Bronchial epithelial cell (primary cell): ENCODE measurements at places on chromosomes 16 and 17. TPM values are rescaled to one million over a fixed set of nuclear protein-coding genes. Genes with fewer than 3 reads are reported as not detected.
A peak's percentile ranks its signal among the peaks of the same experiment; 100 is the strongest.

DNA sequence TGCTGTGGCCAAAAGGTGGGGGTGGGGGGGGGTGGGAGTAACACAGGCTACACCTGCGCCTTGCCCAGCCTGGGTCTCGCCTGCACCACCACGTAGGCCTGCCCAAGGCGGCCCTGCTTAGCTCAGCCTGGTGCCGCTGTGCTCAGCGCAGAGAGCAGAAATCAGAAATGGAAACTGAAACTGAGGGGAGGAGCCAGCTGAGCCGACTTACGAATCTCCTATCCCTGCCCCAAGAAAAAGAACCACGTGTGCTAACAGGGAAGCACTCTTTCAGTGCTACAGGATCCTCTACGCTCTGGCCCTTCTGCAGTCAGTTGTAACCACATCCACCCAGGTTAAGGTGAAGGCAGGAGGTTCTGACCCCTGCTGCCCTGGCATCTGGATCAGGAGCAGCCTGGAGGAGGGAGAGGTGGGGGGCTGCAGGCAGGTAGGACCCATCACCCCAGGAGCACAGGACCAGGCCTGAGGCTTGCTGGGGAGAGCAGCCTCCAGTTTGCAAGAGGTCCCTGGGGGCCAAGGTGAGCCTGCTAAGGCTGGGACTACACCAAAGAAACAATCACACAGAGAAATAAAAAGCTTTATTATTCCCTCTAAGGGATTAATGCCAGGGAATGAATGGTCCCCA lies at the start of gene DHX58:
Gene DHX58, minus strand, starts transcription at position 163 of the 625 bp plus-strand sequence. CDS start 822 bp downstream, outside the sequence.
- DNase-seq: peak; percentile 80

DNA sequence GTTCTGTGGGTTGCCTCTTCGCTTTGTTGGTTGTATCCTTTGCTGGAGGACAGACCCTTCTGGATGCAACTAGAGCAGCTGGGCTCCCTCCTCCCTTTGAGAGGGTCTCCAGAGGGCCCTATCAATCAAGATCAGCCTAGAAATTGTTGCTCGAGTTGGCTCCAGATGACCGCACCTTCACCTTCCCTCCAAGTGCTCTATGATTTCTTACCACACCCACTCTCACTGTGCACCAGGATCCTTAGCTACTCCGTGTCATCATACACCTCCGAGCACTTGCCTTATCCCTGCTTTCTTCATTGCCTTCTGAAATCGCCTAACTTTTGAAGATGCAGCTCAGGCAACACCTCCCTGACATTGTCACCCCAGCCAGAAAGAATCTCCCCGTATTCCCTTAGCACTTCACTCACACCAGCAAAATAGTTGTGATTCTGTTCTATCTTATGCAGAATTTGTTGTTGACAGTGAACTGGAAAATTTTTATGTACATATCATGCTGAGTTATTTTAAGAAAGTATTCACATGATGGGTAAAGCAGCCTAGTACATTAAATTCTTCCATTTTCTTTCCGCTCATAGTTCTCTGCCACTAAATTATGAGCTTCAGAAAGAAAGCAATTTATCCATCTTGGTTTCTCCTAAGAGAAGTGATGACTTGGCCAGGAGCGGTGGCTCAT lies 52.9 kb downstream of the ABAT start:
- DNase-seq: no peak

DNA sequence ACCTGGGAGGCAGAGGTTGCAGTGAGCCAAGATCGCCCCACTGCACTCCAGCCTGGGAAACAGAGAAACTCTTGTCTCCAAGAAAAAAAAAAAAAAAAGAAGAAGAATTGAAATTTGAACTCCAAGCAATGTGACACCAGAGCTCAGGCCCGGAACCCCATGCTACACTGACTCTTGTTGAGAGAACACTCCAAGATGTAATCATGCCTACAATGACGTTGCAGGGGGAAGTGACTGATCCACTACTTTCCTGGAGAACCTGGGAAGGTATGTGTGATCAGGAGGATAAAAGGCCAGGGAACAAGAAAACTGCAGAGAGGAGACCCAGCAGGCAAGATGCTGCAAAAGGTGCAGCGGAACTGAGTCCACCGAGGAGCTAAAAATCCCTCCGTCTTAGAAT lies 57.9 kb downstream of the ADCY9 start:
- no peak for DNase-seq

DNA sequence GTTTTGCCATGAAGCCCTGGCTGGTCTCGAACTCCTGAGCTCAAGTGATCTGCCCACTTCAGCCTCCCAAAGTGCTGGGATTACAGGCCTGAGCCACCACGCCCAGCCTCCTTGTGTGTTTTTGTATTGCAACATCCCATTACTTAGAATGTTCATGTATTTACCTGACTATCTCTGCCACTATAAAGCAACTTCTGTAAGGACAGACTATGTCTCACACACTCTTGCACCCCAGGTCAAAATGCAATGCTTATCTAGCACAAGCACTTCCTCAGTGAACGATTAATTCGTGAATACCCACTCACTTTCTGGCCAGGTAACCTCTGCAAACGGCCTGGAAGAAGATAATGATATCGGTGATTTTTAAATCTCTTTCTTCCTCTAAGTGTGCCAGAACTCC lies 82.6 kb downstream of the NDEL1 start:
- DNase-seq: no peak

- DNase-seq: no peak
Measured at GRCh38 chr17:73533127-73533526, 111.1 kb downstream of the SDK2 start.

DNA sequence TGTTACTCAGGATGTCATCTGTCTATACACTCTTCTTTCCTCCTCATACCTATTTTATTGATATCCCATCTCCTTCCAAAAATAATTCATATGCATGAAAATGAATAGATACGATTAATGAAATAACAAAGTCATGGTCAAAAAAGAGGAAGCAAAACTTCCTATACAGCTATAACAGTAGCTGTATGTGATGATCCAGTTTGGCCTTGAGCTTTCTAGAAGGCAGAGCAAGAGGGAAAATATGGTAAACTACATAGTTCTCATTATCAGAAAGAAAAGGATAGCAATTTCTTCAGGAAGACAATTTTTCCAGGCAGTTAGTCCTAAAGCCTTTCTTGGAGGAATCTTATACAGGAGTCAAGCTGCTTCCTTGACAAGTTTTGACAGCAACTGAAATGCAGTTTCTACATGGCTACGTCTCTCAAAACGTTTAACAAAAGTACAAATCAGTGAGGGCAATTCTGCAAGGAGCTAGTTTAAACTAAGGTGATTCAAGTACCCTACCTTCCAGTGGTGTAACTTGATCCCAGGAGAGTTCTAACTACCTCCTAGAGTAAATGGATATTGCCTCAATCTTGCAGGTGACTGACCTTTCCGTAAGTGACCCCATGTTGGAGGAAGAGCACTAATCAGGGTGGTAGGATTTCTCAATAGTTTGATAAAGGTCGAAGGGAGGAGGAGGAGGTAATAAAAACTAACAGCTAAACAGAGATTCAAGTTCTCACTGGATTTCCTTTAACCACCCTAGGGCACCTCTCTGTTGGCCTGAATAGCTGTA lies 1.0 kb downstream of the SPAG5 start:
- peak; percentile 21 for DNase-seq

DNA sequence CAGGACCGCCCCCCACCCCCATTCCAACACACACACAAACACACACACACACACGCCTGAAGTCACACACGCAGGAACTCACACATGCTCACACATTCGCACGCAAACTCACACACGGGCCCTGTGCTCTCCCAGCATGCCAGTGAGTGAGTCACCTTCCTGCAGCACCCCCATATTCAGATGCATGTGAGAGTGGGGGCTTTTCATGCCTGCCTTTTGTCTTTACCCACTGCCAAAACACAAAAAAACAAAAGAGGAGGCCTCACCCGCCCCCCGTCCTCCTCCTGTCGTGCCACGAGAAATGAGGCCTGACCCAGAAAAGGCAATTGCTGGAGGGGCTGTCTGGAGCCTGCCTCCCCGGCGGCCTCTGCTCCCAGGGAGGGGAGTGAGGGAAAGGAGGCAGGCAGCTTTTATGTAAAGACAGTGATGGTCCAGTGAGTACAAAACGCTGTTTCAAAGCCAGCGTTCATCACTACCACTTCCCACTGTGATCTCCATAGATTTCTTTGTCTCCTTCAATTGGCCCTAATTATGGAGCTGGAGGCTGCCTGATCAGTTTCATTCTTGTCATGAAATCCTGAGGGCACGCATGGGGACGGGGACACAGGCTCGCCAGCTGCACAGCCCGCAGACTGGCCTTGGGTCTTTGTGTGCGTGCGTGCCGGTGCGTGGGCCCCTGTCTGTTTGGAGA lies 29.5 kb upstream of the GSE1 start:
- DNase-seq: no peak

- DNase-seq: no peak
Measured at GRCh38 chr16:1156055-1156982, 3.4 kb downstream of the CACNA1H start.

- no peak for DNase-seq
Measured at GRCh38 chr16:31373235-31373634, 18.3 kb downstream of the ITGAX start.

- DNase-seq: no peak
Measured at GRCh38 chr17:21194226-21194625, 19.7 kb downstream of the TMEM11 start.

GRCh38 chr17:39173080-39173479 lies 7.1 kb upstream of the ARL5C start:
- no peak for DNase-seq

DNA sequence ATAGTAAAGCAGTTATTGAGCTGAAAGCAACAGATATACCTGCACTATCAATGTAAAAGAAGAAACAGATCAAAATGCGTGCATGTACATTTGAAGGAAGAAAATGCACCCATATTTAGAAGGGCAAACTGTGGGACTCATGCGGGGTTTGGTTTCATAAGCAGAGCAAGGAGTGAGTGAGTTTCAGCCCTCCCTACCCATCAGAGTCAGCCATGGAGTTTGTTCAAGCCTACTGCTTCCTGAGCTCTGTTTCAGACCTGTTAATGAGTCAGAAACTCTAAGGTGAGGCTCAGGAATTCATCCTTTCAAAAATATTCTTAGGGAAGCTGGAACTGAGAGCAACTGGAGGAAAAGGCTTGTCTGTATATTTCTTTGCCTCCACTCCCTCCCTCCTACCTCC lies 446.2 kb downstream of the HS3ST4 start:
- no peak for DNase-seq

GRCh38 chr16:79768276-79768970 lies 167.9 kb upstream of the MAF start:
- DNase-seq: peak; percentile 15

DNA sequence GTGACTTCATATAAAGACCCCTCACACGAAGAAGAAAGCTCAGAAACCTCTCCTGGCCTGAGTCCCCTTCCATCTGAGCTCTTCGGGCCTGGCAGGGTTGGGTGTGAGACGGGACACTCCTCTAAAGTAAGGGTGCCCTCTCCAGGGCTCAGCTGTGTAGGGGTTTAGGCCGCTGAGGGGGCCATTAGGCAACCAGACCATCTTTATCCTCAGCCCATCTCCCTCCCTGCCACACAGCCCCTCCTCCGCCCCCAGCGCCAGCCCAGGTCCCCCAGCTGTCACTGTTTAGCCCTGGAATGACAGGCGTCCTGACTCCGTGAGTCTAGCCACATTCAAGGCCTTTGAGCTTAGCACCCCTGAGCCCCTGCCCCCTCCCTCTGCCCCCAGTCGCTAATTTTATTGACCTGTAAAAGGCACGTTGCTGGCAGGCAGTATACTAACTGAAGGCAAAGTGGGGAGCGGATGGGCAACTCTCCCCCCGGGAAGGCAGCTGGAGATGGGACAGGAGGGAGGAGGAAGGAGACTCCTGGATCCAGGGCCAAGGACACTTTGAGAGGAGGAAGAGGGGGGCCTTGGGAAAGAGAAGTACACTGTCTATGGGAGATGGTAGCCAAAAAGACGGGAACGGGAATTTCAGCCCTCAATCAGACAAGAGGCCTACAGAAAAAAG lies 592 bp upstream of the ZNF385C start:
- no peak for DNase-seq

GRCh38 chr17:46028374-46028773 lies 29.3 kb downstream of the STH start:
- DNase-seq: no peak

GRCh38 chr17:45306623-45307022 lies 10.2 kb downstream of the MAP3K14 start:
- DNase-seq: no peak

- DNase-seq: no peak
Measured at GRCh38 chr17:4945944-4946280, 2.4 kb downstream of the PFN1 start.

GRCh38 chr16:65896448-65897153 lies 469.9 kb upstream of the CDH5 start:
- no peak for DNase-seq

- no peak for DNase-seq
Measured at GRCh38 chr16:52515068-52515671, 31.8 kb downstream of the TOX3 start.

DNA sequence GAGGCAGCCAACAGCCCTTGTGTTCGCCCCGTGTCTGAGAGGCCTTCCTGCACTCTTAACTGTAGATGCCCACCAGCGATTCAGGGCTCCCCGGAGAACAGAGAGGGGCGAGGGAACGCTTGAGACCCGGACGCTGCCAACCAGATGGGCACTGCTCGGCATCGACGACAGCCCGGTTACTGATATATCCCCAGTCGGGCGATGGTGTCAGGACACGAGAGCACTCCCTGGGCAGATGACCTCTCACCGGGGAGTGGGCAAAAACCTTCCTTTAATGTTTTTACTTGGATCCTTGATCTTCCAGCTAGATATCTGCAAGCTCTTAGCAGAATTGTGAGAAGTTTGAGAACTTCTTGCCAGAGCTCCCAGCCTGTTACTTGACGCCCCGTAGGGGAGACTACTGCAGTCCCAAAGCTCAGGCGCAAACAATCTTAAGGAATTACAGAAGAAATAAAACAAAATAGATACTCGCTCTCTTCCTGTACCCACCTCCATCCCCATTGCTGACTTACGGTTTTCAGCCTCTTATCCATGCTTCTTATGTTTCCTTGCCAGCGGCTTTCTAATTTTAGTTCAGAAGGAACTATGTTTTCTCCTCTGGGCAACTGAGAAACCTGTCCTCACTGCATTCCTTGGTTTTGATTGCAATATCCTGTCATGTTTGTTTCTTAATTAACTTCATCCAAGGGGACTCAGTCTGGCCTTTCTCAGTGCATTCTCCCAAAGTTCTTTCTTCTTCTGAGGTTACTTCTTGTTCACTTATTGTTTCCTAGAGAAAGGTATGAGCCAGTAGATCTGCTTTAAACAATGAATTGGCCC lies 845 bp downstream of the SP2 start:
- peak; percentile 29 for DNase-seq

GRCh38 chr17:5464717-5465507 lies 3.9 kb downstream of the DHX33 start:
- no peak for DNase-seq

- DNase-seq: no peak
Measured at GRCh38 chr16:3652373-3653195, 1.9 kb upstream of the DNASE1 start.

- DNase-seq: no peak
Measured at GRCh38 chr17:77560841-77561240, 397.7 kb upstream of the TNRC6C start.

SPATA32 gene
- total RNA-seq: under 0.01 TPM in 1 of 2 replicates, not detected in the other

MARVELD3 gene
- 16.6 and 21.3 TPM in 2 replicates for total RNA-seq

TBC1D3K gene
- total RNA-seq: not detected in 2 replicates

CACNA1H gene
- total RNA-seq: not detected in 2 replicates

SEC14L5 gene
- total RNA-seq: under 0.01 and 0.13 TPM in 2 replicates

LRRC75A gene
- 0.13 TPM in 1 of 2 replicates, not detected in the other for total RNA-seq

CES4A gene
- 1.1 and 1.5 TPM in 2 replicates for total RNA-seq

TERB1 gene
- 0.26 TPM in 2 replicates for total RNA-seq
